Omental fat pad (tissue), 4 donors: ENCODE measurements at places on chromosomes 6 and 20.

- DNase-seq = no peak
Measured at GRCh38 chr6:118744261-118744941, 93.0 kb upstream of the CEP85L start.

DNA sequence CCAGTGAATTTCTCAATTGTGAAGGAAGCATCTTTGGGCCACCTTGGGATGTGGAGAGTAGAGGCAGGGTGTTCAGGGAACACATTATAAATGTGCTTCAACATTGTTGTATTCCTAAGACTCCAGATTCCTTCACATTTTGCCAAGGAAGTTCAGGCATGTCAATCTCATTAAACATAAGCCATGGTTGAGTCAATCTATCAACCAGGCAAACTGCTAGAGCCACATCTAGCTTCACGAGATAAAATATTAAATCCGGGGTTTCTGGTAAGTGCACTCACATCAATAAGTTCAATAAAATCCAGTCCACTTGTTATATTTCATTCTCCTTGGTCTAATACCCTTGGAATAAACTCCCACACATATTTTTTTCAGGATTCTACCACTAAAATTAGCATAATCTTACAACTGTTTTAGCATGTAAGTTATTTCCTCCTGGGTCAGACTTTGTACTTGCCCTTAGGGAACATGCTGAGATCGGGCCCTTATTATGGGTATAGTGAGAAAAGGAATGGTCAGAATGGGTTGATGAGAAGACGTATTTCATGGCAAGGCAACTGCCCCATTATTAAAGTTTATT is 93.6 kb downstream of the ADTRP start:
- no peak for DNase-seq

- DNase-seq = no peak
Measured at GRCh38 chr6:154888421-154889295, 106.5 kb upstream of the TIAM2 start.

GRCh38 chr6:1716868-1717267 is 107.2 kb downstream of the FOXC1 start:
- no peak for DNase-seq

GRCh38 chr20:34922654-34923381 is 32.8 kb downstream of the GSS start:
- no peak for DNase-seq

- DNase-seq = no peak
Measured at GRCh38 chr6:54185885-54186284, 74.6 kb downstream of the MLIP start.

- no peak for DNase-seq
Measured at GRCh38 chr6:24125980-24126379, at the start of gene NRSN1. Gene NRSN1 (plus strand): TSS chr6:24126215. CDS start chr6:24134328, 8,113 bp downstream.

GRCh38 chr20:31839782-31840487 is 5.5 kb downstream of the FOXS1 start:
- no peak for DNase-seq

DNA sequence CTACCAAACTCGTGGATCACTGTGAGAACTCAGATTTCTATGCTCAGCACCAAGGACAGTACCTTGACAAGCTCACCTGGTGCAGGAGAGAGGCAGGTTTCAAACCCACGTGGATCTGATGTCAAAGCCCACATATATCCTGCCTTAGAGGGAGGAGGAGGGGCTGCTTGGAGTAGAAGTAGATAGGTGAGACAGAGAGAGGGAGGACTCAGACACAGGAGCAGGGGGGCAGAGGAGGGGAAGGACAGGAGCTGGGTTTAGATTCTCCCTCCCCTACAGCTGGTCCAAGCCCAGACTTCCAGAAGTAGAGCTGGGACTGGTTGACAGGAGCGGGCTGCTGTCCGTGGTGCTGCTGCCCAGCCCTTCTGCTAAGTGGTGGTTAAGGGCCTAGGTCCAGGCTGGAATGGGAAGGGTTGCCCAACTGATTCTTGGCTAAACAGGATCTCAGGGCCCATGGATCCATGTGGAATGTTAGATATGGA is 77.5 kb downstream of the CDH22 start:
- DNase-seq = no peak
